ENCODE measurements at places on chromosomes 13 and 19.

- DNase-seq: no peak
Observed at GRCh38 chr19:33701565-33701964, 79.8 kb downstream of the CHST8 start.

GRCh38 chr13:24180750-24181377 lies 20.3 kb downstream of the SPATA13 start:
- DNase-seq: no peak

GRCh38 chr13:40982772-40983171 lies 36.3 kb downstream of the ELF1 start:
- DNase-seq: peak; percentile 23

GRCh38 chr13:21688056-21688455 lies 17.2 kb downstream of the FGF9 start:
- no peak for DNase-seq

Data from activated CD4-positive, alpha-beta T cell treated with anti-CD3 and anti-CD28 coated beads, Interleukin-2, amount 50 U/mL, for 4 hours (primary cell).